ENCODE measurements at places on chromosomes 16 and 17. TPM values are rescaled to one million over a fixed set of nuclear protein-coding genes. Genes with fewer than 3 reads are reported as not detected.

BCL6B gene
- total RNA-seq: 1.6 TPM

DNA sequence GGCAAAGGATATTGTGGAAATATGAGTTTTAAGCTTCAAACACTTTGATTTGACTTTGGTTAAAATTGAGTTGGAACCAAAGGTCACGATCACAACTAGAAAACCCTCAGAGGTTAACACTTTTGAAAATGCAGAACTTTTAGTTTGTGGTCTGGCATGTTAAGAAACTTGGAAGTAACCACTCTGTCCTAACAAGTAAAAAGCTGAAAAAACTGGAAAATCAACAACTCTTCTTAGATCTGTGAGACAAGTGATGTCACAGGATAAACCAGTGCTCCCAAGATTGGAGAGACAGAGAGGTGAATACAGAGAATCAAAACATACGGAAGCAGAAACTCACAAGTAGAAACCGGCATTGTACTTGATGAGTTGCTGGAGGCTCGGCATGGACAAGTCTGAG is 17.4 kb downstream of the MFSD6L start:
- no peak overlapping the region for H3K27ac ChIP-seq
- no peak overlapping the region for H3K4me3 ChIP-seq
- H3K27me3 ChIP-seq: no peaks in the 10 kb centered on the region
- DNase-seq: no peak
- H3K36me3 ChIP-seq: no peaks in the 10 kb centered on the region

DNA sequence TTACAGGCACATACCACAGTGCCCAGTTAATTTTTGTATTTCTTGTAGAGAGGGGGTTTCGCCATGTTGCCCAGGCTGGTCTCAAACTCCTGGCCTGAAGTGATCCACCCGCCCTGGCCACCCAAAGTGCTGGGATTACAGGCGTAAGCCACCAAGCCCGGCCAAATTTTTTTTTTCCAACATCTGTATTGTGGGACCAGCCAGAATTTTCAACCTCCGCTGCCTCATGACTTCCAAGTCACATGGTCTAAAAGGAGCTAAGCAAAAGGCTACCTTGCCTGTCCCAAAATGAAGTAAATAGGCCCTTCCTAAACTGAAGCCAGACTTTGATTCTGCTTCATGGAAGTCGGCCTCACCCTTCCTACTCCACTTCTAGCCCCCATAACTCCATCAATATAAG is 4.2 kb upstream of the SPAG7 start:
- DNase-seq: no peak
- H3K36me3 ChIP-seq: peaks cover 4% of the 10 kb centered on the region
- no peak overlapping the region for H3K27ac ChIP-seq

ZG16 gene
- 0.26 TPM for total RNA-seq

- no peak overlapping the region for H3K4me3 ChIP-seq
- no peaks in the 10 kb centered on the region for H3K36me3 ChIP-seq
- no peaks in the 10 kb centered on the region for H3K27me3 ChIP-seq
- no peak for DNase-seq
These were observed 258.2 kb upstream of the PMFBP1 start for GRCh38 chr16:72430121-72430520.

ABCC1 gene
- total RNA-seq: 23.1 TPM

DNA sequence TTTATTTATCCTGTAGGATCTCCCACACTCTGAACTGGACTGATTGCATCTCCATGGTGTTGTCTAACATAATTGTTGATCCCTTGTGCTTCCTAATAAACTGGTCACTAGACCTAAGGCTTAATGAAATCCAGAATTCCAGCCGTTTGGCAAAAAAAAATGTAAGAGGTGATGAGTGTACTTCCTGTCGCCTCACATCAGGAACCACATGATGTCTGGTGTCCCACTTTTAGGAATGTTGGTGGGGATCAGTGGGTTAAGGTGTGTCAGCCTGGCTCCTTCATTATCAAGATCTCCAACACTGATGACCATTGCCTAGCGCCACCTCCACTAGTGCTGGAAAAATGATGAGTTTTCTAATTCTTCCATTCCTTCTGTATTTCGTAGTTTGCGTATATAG is 18.6 kb upstream of the LONP2 start:
- no peak for DNase-seq
- H3K27me3 ChIP-seq: no peaks in the 10 kb centered on the region
- H3K36me3 ChIP-seq: no peaks in the 10 kb centered on the region
- no peak overlapping the region for H3K4me3 ChIP-seq

SHISA9 gene
- 1.8 TPM for total RNA-seq

DNA sequence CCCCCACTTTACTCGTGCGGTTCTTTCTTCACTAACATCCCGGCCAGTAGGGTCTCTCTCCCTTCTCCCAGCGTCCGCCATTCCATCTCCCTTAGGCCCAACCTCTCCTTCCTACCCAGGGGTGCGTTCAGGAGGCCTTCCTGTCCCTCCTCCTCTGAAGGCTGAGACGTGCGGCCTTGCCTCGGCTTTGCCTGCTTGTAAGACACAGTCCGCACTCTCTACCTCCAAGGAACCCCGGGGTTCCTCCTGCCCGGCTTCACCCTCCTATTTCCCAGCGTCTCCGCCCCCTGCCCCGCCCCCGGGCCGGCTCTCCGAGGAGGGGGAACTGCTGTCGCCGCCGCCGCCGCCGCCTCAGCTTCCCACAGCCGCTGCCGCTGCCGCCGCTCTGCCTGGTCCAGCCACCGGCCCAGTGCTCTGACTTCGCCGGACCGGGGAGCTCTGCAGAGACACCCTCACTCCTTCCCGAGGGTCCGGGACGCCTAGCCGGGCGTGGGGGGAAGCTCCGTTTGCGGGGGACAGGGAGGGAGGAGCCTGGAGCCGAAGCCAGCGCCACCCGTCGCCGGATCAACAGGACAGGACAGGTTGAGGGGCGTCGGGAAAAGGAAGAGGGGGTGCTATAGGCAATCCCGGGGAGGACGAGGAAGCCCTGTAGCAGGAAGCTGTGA is 1.2 kb upstream of the FGF11 start:
- H3K27ac ChIP-seq: no peak overlapping the region
- no peak overlapping the region for H3K4me3 ChIP-seq
- peak; percentile 32 for DNase-seq

- no peaks in the 10 kb centered on the region for H3K27me3 ChIP-seq
- no peak overlapping the region for H3K27ac ChIP-seq
- no peaks in the 10 kb centered on the region for H3K4me1 ChIP-seq
- no peaks in the 10 kb centered on the region for H3K36me3 ChIP-seq
These were observed 270.1 kb upstream of the TBX2 start for GRCh38 chr17:61129267-61130254.

HNF1B gene
- 22.3 TPM for total RNA-seq

DNA sequence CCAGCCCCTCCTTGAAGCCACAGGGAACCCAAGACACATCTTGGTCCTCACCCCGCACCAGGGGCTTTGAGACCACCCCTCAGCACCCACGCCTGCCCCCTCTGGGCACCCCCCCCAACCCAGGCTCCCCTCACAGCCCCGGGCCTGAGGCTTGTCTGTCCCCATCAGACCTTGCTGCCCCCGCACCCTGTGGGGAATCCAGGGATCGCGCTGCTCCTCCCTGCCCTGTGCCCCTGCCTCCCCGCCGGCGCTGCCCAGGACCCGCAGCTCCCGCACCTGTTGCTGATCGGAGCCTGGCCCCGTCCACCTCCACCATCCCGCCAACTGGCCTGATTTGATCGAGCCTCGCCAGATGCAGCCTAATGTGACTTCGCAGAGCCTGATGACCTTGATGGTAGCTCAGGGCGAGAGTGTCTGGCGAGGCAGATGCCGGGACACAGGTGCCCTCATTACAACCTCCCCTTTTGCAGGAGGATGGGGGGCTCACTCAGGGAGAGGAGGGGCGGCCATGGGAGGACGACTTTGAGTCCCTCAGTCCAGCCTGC is 29.0 kb downstream of the SLC25A10 start:
- no peak for DNase-seq
- H3K27ac ChIP-seq: no peak overlapping the region
- no peaks in the 10 kb centered on the region for H3K27me3 ChIP-seq
- no peaks in the 10 kb centered on the region for H3K36me3 ChIP-seq

IL17C gene
- total RNA-seq: not detected

COX6A2 gene
- total RNA-seq: not detected

GRCh38 chr16:74813109-74813641 is 38.6 kb upstream of the FA2H start:
- no peaks in the 10 kb centered on the region for H3K27me3 ChIP-seq
- peak; percentile 89 for DNase-seq
- no peak overlapping the region for H3K4me3 ChIP-seq
- H3K27ac ChIP-seq: no peak overlapping the region
- H3K4me1 ChIP-seq: peaks cover 7% of the 10 kb centered on the region

FBXL20 gene
- total RNA-seq: 6.7 TPM

GRCh38 chr17:65418622-65419021 is 142.8 kb downstream of the AXIN2 start:
- H3K4me1 ChIP-seq: no peaks in the 10 kb centered on the region
- H3K36me3 ChIP-seq: no peaks in the 10 kb centered on the region
- DNase-seq: no peak
- H3K4me3 ChIP-seq: no peak overlapping the region
- no peaks in the 10 kb centered on the region for H3K27me3 ChIP-seq

GRCh38 chr17:33896263-33896662 is 358.8 kb upstream of the CCL2 start:
- no peak overlapping the region for H3K27ac ChIP-seq
- DNase-seq: no peak
- H3K4me1 ChIP-seq: no peaks in the 10 kb centered on the region
- H3K27me3 ChIP-seq: no peaks in the 10 kb centered on the region
- H3K36me3 ChIP-seq: no peaks in the 10 kb centered on the region
- no peak overlapping the region for H3K4me3 ChIP-seq

- no peak overlapping the region for H3K4me3 ChIP-seq
- no peak overlapping the region for H3K27ac ChIP-seq
- H3K27me3 ChIP-seq: no peaks in the 10 kb centered on the region
- peaks cover 2% of the 10 kb centered on the region for H3K36me3 ChIP-seq
- no peak for DNase-seq
- peaks cover 6% of the 10 kb centered on the region for H3K4me1 ChIP-seq
These were observed 64.7 kb downstream of the KLHDC4 start for GRCh38 chr16:87701078-87701460.

KREMEN2 gene
- total RNA-seq: not detected

DNA sequence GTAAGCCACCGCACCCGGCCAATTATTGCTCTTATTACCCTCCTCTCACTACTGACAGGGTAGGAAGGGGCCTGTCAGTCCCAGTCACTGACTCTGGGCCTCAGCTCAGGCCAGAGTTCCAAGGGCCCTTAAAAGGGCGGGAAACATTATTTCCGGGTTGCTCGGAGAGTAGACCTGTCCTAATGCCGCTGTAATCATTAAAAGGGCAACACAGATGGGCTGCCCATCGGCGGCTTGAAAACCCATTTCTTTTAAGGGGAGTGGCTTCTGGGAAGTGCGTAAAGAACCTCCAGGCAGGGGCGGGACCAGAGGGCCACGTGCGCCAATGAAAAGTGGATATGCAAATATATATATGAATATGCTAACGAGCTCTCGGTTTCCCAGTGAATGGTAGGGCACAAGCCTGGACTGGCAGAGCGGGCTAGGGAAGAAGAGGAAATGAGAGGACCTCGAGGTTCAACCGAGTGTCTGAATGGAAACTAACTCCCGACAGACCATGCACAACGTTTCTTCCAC is 26.6 kb downstream of the PIPOX start:
- H3K27ac ChIP-seq: no peak overlapping the region
- no peaks in the 10 kb centered on the region for H3K27me3 ChIP-seq
- DNase-seq: no peak

DNA sequence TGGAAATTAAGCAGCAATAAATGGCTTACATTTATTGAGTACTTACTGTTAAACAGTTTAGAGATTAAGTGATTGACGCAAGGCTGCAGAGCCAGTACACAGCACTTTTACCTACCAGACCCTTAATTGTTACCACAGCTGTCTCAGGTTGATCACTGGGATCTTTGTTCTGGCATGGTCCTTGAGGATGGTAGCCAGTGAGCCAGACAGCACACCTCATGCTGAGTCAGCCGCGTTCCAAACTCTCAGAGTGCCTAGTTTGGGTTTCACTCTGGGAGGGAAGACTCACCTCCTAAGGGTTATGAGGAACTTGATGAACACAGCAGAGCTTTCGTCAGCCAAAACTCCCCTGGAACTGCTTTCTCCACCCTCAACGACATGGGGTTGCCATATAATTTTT is 20.4 kb downstream of the CDH3 start:
- H3K27ac ChIP-seq: no peak overlapping the region
- no peak overlapping the region for H3K4me3 ChIP-seq
- no peaks in the 10 kb centered on the region for H3K36me3 ChIP-seq
- no peaks in the 10 kb centered on the region for H3K27me3 ChIP-seq
- H3K4me1 ChIP-seq: no peaks in the 10 kb centered on the region

MYH1 gene
- total RNA-seq: not detected

GRCh38 chr17:20613248-20613647 is 33.7 kb downstream of the CDRT15L2 start:
- DNase-seq: no peak
- H3K27ac ChIP-seq: no peak overlapping the region
- H3K4me3 ChIP-seq: no peak overlapping the region

CAMKK1 gene
- total RNA-seq: 9.2 TPM

IGF2BP1 gene
- total RNA-seq: not detected

GRCh38 chr17:80327518-80327917 is 66.9 kb downstream of the RNF213 start:
- H3K4me1 ChIP-seq: no peaks in the 10 kb centered on the region
- no peaks in the 10 kb centered on the region for H3K27me3 ChIP-seq
- H3K27ac ChIP-seq: no peak overlapping the region
- no peaks in the 10 kb centered on the region for H3K36me3 ChIP-seq

CCDC144A gene
- 4.0 TPM for total RNA-seq

- H3K4me3 ChIP-seq: no peak overlapping the region
- no peaks in the 10 kb centered on the region for H3K4me1 ChIP-seq
- no peaks in the 10 kb centered on the region for H3K36me3 ChIP-seq
- no peak overlapping the region for H3K27ac ChIP-seq
These were observed 35.7 kb upstream of the SSTR5 start for GRCh38 chr16:1036726-1037393.

Measured in body of pancreas (tissue), 4 donors.